Upper lobe of left lung (tissue), 6 donors: ENCODE measurements at places on chromosomes 11 and 22. TPM values are rescaled to one million over a fixed set of nuclear protein-coding genes. Genes with fewer than 3 reads are reported as not detected.
A peak's percentile ranks its signal among the peaks of the same experiment; 100 is the strongest.

Gene TMA7B
- 0.24 TPM for total RNA-seq

DNA sequence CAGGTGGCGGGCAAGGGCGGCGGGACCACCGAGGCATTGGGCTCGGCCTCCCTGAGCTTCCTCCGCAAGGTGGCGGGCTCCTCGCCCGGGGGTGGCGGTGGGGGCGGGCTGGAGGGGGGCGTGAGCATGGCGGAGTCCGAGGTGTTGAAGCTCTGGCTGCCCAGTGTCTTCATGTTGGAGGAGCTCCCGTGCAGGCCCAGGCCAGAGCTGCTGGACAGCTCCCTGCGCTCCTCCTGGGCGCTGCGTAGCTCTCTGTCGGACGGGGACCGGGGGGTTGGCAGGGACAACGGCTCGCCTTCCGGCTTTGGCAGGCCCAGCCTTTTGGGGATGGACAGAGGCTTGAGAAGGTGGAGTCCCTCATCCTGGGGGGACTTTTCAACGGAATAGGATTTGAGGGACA, 43.9 kb upstream of the BID start:
- DNase-seq = no peak

Gene OR52H1
- 0.55 TPM for total RNA-seq

GRCh38 chr11:35852056-35852455, 91.8 kb upstream of the LDLRAD3 start:
- DNase-seq = peak; percentile 24

GRCh38 chr11:109349276-109350080, 72.5 kb upstream of the C11orf87 start:
- DNase-seq = no peak

GRCh38 chr22:50058906-50059880, 1.1 kb upstream of the TTLL8 start:
- no peak for DNase-seq

DNA sequence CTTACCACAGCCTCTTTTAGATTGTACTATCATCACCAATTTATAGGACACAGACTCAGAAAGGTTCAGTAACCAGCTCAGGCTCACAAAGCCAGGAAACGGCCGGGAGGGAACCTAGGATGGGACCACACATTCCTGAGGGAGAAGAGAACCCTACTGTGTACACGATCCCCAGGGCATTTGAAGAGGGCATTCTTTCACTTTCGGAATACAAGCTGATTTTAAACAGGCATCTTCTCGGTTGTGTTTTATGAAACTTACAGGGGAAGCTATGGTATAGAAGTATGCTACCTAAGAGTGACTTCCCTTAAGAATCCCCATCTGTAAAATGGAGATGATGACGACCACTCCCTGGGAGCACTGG, 19.0 kb downstream of the SMCO4 start:
- no peak for DNase-seq

Gene FAM111A
- total RNA-seq = 29.9 TPM

DNA sequence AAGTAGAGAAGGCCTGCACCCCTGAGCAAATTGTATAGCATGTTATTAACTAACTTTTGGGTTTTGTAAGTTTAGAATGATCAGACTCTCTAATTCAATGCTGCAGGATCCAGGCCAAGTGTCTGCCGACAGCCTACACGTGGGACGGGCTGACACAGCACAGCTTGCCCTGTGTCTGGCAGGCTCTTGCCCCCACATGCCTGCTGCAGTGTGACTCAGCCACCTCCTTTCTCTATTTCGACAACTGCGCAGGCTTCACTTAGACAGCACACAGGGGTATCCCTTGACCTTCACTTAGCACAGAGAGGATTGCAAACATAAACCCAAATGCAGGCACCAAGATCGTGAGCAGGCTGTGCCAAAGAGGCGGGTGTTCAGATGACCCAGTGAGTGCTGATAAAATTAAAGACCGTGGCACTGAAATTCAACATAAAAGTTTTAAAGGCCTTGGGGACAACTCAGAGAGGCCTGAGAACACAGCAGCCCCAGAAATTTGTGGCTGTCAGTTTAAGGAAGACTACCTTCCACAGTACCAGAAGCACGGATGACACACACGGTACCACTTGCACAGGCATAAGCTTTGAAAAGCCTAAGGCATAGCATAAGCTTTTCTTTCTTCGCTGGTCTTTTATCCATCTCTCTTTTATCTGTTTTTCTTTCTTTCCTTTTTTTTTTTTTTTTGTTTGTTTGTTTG, 37.8 kb downstream of the SCN3B start:
- no peak for DNase-seq

GRCh38 chr11:7691759-7692350, 14.4 kb downstream of the OVCH2 start:
- no peak for DNase-seq

Gene POU2AF2
- total RNA-seq = 0.24 TPM

DNA sequence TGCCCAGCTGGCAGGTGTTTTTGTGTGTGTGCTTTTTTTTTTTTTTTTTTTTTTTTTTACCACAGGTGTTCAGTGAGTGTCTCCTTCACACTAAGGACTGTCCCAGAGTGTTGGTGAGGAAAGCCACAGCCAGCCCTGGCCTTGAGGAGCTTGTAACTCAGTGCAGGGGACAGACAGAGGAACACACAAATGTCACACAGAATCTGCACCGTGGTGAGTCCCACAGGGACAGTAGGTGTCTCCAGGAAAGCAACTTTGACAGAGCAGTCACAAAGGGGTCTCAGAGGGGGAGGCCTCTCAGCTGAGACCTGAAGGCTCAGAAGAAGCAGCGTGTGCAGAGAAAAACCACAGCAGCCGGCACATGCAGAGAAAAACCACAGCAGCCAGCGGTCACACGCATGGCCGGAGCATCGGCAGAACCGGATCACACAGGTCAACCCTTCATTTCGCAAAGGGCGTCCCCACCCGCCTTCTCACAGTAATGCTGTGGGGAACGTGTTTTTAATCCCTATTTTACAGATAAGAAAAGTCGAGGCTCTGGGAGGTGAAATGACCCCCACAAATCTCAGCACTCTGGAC, 101.7 kb upstream of the PRR5 start:
- no peak for DNase-seq

DNA sequence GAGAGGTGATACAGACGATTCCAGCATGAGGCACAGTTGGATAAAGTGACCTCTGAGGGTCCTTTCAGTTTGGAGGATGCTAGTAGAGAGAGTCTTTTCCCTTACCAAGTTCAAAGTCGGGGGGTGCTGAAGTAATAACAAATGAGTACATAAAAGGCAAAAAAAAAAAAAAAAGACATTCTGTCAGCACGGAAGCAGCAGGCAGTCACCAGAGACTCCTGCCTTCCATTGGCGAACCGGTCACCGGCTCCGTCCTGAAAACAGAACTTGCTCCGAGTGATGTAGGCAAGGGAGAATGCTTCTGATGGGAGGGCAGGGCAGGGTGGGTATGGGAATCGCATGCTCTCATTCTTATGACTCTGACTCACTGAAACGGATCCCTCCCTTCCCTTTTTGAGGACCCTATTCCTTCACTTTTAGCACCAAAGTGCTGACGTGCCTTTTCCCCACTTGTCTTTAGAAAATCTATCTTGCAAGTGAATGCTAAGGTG, 65.9 kb downstream of the PRR5L start:
- no peak for DNase-seq

DNA sequence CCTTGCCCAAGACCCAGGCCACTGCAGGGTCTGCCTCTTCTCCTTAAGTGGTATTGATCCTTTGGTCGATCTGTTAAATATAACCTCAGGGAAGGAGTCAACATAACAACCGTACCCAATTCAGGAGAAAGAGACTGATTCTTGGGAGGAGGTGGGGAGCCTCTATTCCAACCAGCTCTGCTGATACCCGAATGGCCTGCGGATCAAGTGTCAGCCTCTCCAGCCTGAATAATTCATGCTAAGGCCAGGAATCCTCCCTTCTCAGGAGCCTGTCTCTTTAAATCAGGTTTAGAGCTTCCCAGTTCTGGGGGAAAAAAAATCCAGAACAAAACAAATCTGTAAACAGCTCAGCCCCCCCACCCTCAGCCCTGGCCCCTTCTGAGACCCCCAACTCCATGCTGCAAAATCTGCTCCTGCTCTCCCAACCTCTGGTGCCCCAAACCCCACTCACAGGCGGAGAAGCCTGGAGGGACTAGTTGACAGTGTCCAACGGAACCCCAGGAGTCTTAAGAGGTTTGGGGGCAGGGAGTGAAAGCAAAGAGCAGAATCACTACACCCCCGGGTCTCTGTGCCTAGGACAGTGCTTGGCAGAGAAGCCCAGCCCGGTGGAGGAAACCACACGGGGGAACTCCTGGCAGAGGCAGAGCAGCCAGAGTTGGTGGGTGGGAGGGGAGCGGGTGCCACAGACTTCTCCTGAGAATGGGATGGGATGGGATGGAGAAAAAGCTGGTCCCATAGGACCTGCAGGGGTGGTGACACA, 863 bp upstream of the TPBGL start:
- peak; percentile 10 for DNase-seq

Gene PNPLA5
- not detected for total RNA-seq

DNA sequence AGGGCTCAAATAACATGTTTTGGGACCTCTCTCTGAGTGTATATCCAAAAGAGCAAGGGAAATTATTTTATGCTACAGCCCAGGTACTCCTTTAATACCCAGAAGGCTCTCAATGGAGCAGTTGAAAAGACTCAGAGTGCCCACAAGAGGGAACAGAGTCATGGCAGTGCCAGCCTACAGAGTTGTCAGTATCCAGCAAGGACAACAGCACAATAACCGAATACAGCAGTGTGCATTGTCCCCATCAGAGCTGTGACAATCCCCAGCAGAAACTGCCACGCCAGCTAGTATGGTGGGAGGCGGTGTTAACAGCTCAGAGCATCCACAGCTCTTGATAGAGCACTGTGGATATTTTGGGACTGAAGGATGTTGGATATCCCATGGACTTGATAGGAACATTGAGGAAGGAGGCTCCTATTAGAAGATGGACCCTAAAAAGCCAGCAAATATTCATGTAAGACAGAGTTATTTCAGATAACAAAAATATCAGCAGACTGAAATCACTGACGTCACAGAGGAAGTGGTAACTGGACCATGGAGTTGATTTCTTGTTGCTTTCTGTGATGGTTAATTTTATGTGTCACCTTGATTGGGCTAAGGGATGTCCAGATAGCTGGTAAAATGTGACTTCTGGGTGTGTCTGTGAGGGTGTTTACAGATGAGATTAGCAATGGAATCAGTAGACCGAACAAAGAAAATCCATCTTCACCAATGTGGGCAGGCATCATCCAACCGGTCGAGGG, 17.7 kb upstream of the PAFAH1B2 start:
- no peak for DNase-seq

- DNase-seq = no peak
Measured at GRCh38 chr11:60880643-60881282, 13.4 kb downstream of the ZP1 start.

GRCh38 chr11:70577258-70577603, 178.9 kb downstream of the CTTN start:
- DNase-seq = no peak

DNA sequence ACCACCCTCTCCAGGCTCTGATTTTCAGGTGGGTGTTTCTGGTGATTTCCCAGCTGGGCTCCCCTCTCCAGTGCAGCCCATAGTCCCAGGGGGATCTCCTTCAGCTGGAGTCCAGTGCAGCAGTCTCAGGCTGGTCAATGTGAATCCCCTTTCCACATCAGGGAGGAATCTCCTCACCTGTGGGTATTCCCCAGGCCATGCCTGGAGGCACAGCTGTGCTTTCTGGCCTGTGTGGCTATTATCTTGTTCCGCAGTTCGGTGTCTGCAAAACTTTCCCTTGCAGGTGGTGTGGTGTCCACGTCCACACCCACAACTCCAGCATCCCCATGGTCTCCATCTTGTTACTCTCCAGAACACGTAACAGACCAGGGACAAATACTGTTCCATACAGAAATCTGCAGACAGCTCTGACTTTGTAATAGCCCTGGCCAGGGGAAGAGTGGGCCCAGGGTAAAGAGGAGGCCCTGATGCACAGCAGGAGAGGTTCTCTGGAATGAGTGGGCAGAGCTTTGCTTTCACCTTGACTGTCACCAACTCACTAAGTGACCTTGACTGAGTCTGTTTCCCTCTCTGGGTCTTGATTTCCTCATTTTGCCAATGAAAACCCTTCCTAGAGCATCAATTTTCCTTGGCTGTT, 183.2 kb downstream of the CSNK2A3 start:
- no peak for DNase-seq

- DNase-seq = peak; percentile 18
Measured at GRCh38 chr22:50739894-50740293, 1.9 kb downstream of the ACR start.

- DNase-seq = no peak
Measured at GRCh38 chr11:73637012-73637411, 9.4 kb upstream of the PLEKHB1 start.

DNA sequence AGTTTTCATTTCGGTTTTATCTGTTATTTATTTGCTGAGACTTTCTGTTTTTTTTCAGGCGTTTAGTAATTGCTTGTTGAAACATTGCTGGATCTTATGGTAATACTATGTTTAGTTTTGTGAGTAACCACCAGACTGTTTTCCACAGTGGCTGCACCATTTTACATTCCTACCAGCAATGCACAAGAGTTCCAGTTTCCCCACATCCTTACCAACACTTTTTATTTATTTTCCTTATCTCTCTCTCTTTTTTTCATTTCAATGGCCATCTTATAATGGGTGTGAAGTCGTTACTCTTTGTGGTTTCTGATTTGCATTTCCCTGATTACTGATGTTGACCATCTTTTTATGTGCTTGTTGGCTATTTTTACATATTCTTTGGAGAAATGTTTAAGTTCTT, 23.7 kb downstream of the USP47 start:
- DNase-seq = no peak

Gene VPS26B
- total RNA-seq = 33.3 TPM

Gene OR8A1
- not detected for total RNA-seq
